ENCODE measurements at places on chromosomes 7 and 10. TPM values are rescaled to one million over a fixed set of nuclear protein-coding genes. Genes with fewer than 3 reads are reported as not detected.
A peak's percentile ranks its signal among the peaks of the same experiment; 100 is the strongest.

FOXI2 gene
- not detected for total RNA-seq

LIPJ gene
- total RNA-seq, result not detected

NPTX2 gene
- 138 TPM for total RNA-seq

MKX gene
- total RNA-seq, result not detected

FZD1 gene
- total RNA-seq, result 9.9 TPM

TAS2R4 gene
- 0.22 TPM for total RNA-seq

DNA sequence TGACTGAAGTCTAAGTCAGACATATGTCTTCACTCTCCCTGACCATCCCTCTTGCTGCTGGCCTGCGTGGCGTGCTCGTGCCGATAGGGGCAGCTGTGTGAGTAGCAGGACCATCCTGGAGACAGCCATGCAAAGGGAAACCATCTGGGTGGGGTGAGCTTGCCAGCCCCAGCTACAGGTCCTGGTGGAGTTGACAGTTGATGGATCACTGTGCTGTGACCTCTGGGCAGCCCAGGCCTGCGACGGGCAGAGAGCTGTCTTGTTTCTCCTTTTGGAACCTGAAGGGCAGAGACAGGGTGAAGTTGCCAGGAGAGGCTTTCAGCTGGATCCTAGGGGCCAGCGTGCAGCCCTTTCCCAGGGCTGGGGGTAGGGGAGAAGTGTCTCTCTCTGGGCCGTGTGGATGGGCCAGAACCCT lies 44.7 kb downstream of the GRK5 start:
- no peaks in the 10 kb centered on the region for H3K36me3 ChIP-seq
- H3K27ac ChIP-seq, result peak overlapping the region; percentile 95
- no peaks in the 10 kb centered on the region for H3K27me3 ChIP-seq
- H3K4me3 ChIP-seq, result no peak overlapping the region
- peaks cover 73% of the 10 kb centered on the region for H3K4me1 ChIP-seq

GRCh38 chr7:155381852-155382801 lies 75.8 kb upstream of the EN2 start:
- no peak overlapping the region for H3K27ac ChIP-seq
- no peak overlapping the region for H3K4me3 ChIP-seq
- no peak for DNase-seq
- H3K4me1 ChIP-seq, result peaks cover 4% of the 10 kb centered on the region
- peaks cover 90% of the 10 kb centered on the region for H3K27me3 ChIP-seq
- H3K36me3 ChIP-seq, result no peaks in the 10 kb centered on the region

DNA sequence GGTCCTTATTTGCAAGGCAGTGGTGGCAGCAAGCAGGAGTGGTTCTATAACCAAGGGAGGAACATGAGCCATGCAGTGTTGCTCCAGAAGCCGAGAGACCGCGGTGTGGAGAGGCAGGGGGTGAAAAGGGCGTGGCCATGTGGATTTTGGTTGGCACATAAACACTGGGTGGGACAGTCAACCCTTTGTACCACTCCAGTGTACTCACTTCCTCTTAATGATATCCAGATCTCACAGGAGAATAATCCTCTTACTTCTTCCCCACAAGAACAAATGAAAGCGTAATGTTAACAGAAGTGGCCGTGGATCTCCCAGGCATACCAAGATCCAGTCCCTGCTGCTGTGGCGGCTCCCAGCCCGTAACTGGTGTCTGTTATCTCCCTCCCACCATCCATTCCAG lies 42.4 kb downstream of the XRCC2 start:
- H3K4me1 ChIP-seq, result no peaks in the 10 kb centered on the region
- no peaks in the 10 kb centered on the region for H3K36me3 ChIP-seq
- no peak for DNase-seq
- H3K27ac ChIP-seq, result no peak overlapping the region
- no peaks in the 10 kb centered on the region for H3K27me3 ChIP-seq
- H3K4me3 ChIP-seq, result no peak overlapping the region

DNA sequence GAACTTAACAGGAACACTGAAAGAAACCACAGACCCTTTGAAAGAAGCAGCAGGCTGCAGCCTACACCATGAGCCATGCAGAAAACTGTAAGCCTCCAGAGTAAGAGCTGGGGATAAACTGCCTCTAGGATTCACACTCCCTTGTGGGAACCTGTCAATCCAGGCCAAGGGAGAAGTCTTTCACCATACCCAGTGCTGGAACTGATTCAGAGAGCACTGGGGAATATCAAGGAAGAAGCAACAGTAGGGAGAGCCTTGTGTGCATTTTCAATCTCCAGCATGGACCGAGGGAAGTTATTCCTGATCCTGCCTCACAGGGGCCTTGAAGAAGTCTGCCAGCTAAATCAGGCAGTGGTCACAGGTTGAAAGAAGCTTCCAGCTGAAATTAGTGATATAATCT lies 282.2 kb downstream of the AGMO start:
- no peaks in the 10 kb centered on the region for H3K27me3 ChIP-seq
- no peak for DNase-seq
- no peak overlapping the region for H3K27ac ChIP-seq
- no peaks in the 10 kb centered on the region for H3K4me1 ChIP-seq
- no peak overlapping the region for H3K4me3 ChIP-seq

DNA sequence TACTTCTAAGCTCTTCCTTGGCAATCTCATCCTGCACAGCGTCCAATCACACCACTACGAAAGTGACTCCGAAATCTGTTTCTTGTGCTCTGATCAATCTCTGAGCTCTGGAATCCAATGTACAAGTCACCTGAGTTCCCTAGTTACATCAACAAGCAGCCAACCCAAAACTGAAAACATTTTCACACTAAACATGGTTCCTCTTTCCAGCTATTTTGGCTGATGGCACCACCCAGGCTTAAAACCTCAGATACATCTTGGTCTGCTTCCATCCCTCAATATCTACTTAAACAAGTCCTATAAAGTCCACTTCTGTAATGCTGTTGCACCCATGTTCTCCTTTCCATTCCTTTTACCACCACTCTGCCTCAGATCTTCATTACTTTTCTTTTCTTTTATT lies 3.6 kb downstream of the BLOC1S2 start:
- H3K4me3 ChIP-seq, result no peak overlapping the region
- no peak overlapping the region for H3K27ac ChIP-seq
- no peaks in the 10 kb centered on the region for H3K27me3 ChIP-seq
- peaks cover 16% of the 10 kb centered on the region for H3K4me1 ChIP-seq

DNA sequence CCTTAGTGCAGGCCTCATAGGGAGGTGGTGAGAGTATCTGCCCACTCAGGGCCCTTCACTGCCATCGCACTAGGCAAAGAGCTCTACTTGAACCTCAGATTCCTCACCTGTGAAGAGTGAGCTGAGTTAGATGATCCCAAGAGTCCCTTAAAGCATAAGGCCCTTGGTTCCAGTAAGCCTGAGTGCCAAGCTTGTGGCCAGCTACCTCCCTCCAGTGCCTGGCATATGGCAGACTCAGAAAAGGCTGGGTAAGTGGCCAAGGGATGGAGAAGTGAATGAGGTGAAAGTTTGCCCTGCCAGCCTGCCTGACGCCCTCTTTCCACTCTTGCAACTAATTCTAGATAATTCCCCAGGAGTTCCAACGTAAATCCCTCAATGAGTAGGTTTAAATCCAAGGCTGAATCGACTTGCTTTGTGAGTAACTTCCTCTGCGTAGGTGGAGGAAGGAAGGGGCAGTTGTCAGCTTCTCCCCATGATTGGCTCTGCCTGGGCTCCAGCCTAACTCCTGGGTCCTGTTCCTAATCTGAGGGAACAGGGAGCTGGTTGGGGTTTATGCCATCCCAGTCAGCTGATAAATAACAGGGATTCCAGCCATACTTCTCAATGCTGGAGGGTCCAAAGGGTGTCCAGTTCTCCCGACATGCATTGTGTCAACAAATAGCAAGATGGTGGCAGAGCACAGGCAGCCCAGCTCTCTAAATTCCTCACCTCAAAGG lies 14.2 kb downstream of the DUSP5 start:
- H3K27ac ChIP-seq, result no peak overlapping the region
- peaks cover 74% of the 10 kb centered on the region for H3K36me3 ChIP-seq
- peaks cover 22% of the 10 kb centered on the region for H3K4me1 ChIP-seq

DNA sequence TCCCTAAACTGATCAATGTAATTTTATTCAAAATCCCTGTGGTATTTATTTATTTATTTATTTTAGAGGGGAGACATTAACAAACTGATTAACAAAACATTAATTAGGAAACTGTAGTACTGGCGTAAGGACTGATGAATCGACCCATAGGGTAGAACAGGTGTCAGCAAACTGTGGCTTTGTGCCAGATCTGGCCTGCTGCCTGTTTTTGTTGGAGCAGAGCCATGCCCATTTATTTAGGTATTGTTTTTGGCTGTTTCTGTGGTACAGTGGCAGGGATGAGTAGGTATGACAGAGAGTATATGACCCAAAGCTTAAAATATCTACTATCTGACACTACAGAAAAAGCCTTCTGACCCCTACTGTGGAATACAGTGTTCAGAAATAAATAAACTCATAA lies 332.5 kb upstream of the ETV1 start:
- H3K36me3 ChIP-seq, result no peaks in the 10 kb centered on the region
- H3K4me3 ChIP-seq, result no peak overlapping the region
- H3K27ac ChIP-seq, result no peak overlapping the region

- no peak overlapping the region for H3K27ac ChIP-seq
- no peak overlapping the region for H3K4me3 ChIP-seq
- DNase-seq, result no peak
- H3K4me1 ChIP-seq, result no peaks in the 10 kb centered on the region
- no peaks in the 10 kb centered on the region for H3K27me3 ChIP-seq
- H3K36me3 ChIP-seq, result no peaks in the 10 kb centered on the region
Observed at GRCh38 chr10:12993595-12993994, 7.9 kb downstream of the CCDC3 start.

DNA sequence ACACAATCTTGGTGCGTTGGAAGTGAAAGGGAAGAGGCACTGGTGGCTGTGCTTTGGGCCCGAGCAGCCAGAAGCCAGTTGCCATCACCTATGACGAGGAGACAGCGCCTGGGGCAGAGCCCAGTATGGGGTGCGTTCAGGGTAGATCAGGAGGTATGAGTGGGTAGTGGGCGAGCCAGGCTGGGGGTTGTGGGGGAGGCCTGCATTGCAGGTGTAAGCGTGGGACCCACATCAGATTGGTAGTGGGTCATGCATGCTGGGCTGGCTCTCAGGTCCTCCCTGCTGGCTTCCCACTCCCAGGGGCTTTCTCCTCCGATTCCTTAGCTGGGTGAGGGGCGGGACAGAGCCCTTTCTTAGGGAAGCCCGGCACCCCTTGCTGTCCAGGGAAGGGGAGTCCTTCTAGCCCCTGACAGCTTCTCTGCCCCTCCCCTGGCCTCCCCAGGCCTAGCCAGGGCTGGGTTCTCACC lies 445 bp upstream of the PVRIG start:
- DNase-seq, result no peak
- no peaks in the 10 kb centered on the region for H3K27me3 ChIP-seq
- no peak overlapping the region for H3K4me3 ChIP-seq

GRCh38 chr10:131700032-131700431 lies 200.8 kb upstream of the PPP2R2D start:
- H3K4me1 ChIP-seq, result no peaks in the 10 kb centered on the region
- no peak overlapping the region for H3K27ac ChIP-seq
- DNase-seq, result peak; percentile 29
- H3K36me3 ChIP-seq, result no peaks in the 10 kb centered on the region
- no peak overlapping the region for H3K4me3 ChIP-seq

- no peak overlapping the region for H3K27ac ChIP-seq
- no peaks in the 10 kb centered on the region for H3K4me1 ChIP-seq
- no peaks in the 10 kb centered on the region for H3K36me3 ChIP-seq
- H3K27me3 ChIP-seq, result no peaks in the 10 kb centered on the region
Observed at GRCh38 chr10:11227103-11227502, 209.4 kb downstream of the CELF2 start.

GRCh38 chr10:87733081-87733480 lies 73.4 kb downstream of the PAPSS2 start:
- H3K4me1 ChIP-seq, result peaks cover 5% of the 10 kb centered on the region
- H3K36me3 ChIP-seq, result peaks cover 19% of the 10 kb centered on the region
- H3K4me3 ChIP-seq, result no peak overlapping the region
- no peaks in the 10 kb centered on the region for H3K27me3 ChIP-seq
- H3K27ac ChIP-seq, result no peak overlapping the region
- no peak for DNase-seq

DNA sequence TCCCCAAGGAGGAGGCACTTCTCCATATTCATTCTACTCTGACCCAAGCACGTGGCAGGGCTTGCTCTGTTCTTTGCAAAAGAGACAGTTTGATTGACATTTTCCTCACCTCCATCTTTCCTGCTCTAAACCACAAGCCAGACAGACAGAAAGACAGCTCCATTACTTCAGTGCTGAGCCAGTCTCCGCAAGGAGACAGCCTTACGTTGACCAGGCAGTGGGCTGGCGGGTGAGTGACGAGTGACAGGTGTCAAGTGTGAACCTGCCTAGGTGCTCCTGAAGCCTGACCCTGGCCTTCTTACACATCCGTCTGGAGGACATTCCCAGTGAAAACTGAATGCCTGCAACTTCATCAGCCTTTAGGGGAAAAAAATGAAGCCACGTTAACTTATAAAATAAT lies 314.6 kb downstream of the TNS3 start:
- H3K4me1 ChIP-seq, result peaks cover 18% of the 10 kb centered on the region
- no peaks in the 10 kb centered on the region for H3K36me3 ChIP-seq
- H3K27me3 ChIP-seq, result no peaks in the 10 kb centered on the region
- H3K27ac ChIP-seq, result no peak overlapping the region
- no peak overlapping the region for H3K4me3 ChIP-seq

DNA sequence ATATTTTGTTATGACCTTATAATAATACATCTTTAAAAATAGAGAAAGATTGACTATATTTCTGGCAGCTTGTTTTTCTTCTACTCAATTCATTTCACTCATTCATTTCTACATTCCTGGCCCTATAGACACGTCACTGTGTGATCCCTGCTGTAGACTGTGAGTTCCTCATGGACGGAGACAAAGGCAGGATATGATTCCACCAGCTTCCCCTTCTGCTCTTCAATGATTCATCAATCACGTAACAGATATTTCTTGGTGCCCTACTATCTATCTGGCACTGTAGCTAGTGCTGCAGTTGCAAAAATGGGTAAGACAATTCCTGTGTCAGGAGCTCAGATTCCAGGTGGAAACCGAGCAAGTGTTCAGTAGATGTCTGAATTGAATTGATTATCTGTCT lies 415.0 kb downstream of the SFMBT2 start:
- H3K4me1 ChIP-seq, result no peaks in the 10 kb centered on the region
- DNase-seq, result no peak
- H3K4me3 ChIP-seq, result no peak overlapping the region
- H3K27ac ChIP-seq, result no peak overlapping the region

- DNase-seq, result no peak
- no peaks in the 10 kb centered on the region for H3K27me3 ChIP-seq
- H3K27ac ChIP-seq, result no peak overlapping the region
- H3K36me3 ChIP-seq, result peaks cover 81% of the 10 kb centered on the region
- no peak overlapping the region for H3K4me3 ChIP-seq
- H3K4me1 ChIP-seq, result no peaks in the 10 kb centered on the region
Observed at GRCh38 chr7:149218469-149219420, 20.7 kb upstream of the ZNF212 start.

GRCh38 chr7:112205343-112206237 lies 609 bp downstream of the DOCK4 start:
- no peaks in the 10 kb centered on the region for H3K36me3 ChIP-seq
- peaks cover 23% of the 10 kb centered on the region for H3K27me3 ChIP-seq
- DNase-seq, result no peak
- H3K4me3 ChIP-seq, result peak overlapping the region; percentile 64
- no peak overlapping the region for H3K27ac ChIP-seq
- H3K4me1 ChIP-seq, result peaks cover 9% of the 10 kb centered on the region

GRCh38 chr7:158123214-158123613 lies 464.4 kb downstream of the PTPRN2 start:
- H3K4me1 ChIP-seq, result no peaks in the 10 kb centered on the region
- no peaks in the 10 kb centered on the region for H3K27me3 ChIP-seq
- H3K27ac ChIP-seq, result no peak overlapping the region
- no peaks in the 10 kb centered on the region for H3K36me3 ChIP-seq
